ENCODE measurements at places on chromosomes 6 and 20. TPM values are rescaled to one million over a fixed set of nuclear protein-coding genes. Genes with fewer than 3 reads are reported as not detected.

GRCh38 chr6:38975621-38976049 is 72.9 kb upstream of the GLP1R start:
- no peak overlapping the region for H3K4me3 ChIP-seq
- H3K36me3 ChIP-seq: no peaks in the 10 kb centered on the region
- no peak overlapping the region for H3K27ac ChIP-seq
- no peaks in the 10 kb centered on the region for H3K4me1 ChIP-seq
- H3K27me3 ChIP-seq: peaks cover 41% of the 10 kb centered on the region
- DNase-seq: no peak

The HMGA1 gene
- total RNA-seq: 291 TPM

DNA sequence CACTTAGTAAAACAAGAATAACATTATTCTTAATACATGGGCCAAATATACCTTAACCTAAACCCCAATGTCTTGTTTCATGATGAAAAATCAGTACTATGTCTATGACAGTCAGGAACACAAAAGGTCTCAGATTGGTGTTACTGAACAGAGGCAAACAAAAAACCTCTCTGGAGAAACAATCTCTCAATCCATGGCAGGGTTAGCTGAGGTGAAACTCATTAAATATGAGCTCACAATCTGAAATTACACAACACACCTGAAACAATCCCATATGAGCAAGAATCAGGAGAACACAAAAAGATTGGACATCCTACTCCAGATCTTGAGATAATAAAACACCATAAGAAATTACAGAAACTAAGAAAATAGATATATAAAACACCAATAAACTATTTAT is 6.5 kb upstream of the SLC17A4 start:
- H3K36me3 ChIP-seq: no peaks in the 10 kb centered on the region
- DNase-seq: no peak
- no peaks in the 10 kb centered on the region for H3K27me3 ChIP-seq
- H3K27ac ChIP-seq: no peak overlapping the region
- H3K4me1 ChIP-seq: no peaks in the 10 kb centered on the region

GRCh38 chr6:91691449-91691848 is 1104.6 kb upstream of the MAP3K7 start:
- no peaks in the 10 kb centered on the region for H3K36me3 ChIP-seq
- no peak for DNase-seq
- H3K27me3 ChIP-seq: no peaks in the 10 kb centered on the region
- H3K4me3 ChIP-seq: no peak overlapping the region
- H3K4me1 ChIP-seq: no peaks in the 10 kb centered on the region

DNA sequence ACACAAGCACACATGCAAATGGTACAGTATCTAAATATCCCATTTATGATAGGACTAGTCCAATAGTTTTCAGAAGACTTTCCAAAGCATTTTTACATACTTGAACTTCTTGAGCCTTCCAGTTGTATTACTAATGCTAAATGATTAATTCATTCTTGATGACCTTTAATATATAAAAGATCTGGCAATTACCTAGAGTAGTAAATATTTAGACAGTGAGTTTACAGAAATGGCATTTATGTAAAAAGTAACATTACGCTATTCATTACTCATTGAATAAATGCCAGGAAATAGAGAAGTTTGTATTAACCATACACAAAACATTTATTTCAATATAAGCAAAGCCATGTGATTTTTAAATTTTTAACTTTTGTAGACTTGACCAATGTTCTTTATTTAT is 158.8 kb downstream of the DST start:
- H3K36me3 ChIP-seq: no peaks in the 10 kb centered on the region
- no peaks in the 10 kb centered on the region for H3K4me1 ChIP-seq
- no peaks in the 10 kb centered on the region for H3K27me3 ChIP-seq
- H3K4me3 ChIP-seq: no peak overlapping the region
- no peak overlapping the region for H3K27ac ChIP-seq

DNA sequence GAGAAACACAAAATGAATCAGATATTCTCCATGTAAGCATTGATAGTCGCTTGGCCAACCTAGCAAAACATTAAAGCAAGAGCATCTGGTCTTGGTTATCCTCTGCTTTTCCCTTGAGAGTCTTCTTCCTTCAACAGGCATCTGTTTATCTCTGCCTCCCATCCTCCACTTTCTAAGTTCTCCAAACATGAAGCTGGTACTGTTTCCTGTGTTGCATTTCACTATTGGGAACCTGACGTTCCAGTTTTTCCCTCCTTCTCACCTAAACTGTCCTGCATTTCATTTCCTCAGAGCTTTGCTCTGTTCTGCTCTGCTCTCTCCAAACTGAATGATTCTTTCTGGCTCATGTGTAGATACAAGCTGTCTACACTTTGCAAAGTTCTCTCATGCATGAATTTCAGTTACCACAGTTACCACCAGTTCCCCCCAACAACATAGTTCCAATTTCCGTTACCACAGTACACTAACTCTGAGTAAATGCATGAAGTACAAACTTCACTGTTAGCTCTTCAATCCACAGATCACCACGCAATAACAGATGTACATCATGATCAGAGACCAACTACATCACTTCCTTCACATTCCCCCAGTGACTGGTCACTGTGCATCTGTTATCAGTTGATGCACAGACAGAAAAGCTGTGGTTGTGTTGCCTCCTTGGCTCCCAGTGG is 86.7 kb upstream of the F13A1 start:
- no peaks in the 10 kb centered on the region for H3K4me1 ChIP-seq
- H3K27me3 ChIP-seq: peaks cover 10% of the 10 kb centered on the region
- H3K36me3 ChIP-seq: no peaks in the 10 kb centered on the region
- no peak overlapping the region for H3K27ac ChIP-seq
- no peak for DNase-seq
- no peak overlapping the region for H3K4me3 ChIP-seq

- no peaks in the 10 kb centered on the region for H3K4me1 ChIP-seq
- no peaks in the 10 kb centered on the region for H3K27me3 ChIP-seq
- no peaks in the 10 kb centered on the region for H3K36me3 ChIP-seq
- no peak overlapping the region for H3K4me3 ChIP-seq
- no peak overlapping the region for H3K27ac ChIP-seq
Observed at GRCh38 chr20:63315731-63316491, 22.9 kb downstream of the COL20A1 start.
